ENCODE measurements at places on chromosomes 7 and 10.

GRCh38 chr7:97733276-97734161, 1.6 kb downstream of the TAC1 start:
- no peak for DNase-seq

DNA sequence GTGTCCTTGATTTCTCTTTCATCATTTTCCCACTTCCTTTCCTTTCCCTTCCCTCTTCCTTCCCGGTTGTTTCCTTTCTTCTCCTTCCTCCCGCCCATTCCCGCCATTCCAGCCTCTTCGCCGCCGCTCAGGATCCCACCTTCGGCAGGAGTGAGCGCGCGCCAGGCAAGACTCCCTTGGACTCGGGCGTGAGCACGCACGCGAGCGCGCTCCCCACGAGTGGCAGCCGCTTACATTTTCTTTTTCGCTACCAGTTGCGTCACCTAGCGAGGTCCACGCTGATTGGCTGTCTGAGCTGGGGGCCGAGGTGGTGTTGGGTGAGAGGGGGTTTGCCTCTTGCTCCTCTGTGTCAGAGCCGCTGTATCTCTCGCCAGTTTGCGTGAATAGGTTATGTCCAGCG, 11.8 kb downstream of the ZAN start:
- DNase-seq = peak; percentile 63

DNA sequence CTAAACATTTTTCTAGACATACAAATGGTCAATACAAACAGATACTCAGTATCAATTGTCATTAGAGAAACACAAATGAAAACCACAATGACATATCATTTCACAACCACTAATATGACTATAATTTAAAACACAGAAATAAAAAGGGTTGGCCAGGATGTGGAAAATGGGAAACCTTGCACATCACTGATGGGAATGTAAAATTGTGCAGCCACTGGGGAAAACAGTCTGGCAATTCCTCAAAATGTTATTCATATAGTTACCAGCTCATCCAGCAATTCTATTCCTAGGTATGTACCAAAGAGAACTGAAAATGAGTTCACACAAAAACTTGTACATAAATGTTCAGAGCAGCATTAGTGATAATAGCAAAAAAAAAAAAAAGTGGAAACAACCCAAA, 106.1 kb upstream of the LRRTM3 start:
- DNase-seq = no peak

- no peak for DNase-seq
These were observed 10.4 kb upstream of the GPR26 start for GRCh38 chr10:123655751-123656150.

GRCh38 chr7:116236020-116236630, 25.8 kb downstream of the TES start:
- DNase-seq = peak; percentile 65

- DNase-seq = no peak
These were observed 132.6 kb downstream of the NRBF2 start for GRCh38 chr10:63265683-63266235.

- no peak for DNase-seq
These were observed 27.2 kb downstream of the ATE1 start for GRCh38 chr10:121900443-121901174.

DNA sequence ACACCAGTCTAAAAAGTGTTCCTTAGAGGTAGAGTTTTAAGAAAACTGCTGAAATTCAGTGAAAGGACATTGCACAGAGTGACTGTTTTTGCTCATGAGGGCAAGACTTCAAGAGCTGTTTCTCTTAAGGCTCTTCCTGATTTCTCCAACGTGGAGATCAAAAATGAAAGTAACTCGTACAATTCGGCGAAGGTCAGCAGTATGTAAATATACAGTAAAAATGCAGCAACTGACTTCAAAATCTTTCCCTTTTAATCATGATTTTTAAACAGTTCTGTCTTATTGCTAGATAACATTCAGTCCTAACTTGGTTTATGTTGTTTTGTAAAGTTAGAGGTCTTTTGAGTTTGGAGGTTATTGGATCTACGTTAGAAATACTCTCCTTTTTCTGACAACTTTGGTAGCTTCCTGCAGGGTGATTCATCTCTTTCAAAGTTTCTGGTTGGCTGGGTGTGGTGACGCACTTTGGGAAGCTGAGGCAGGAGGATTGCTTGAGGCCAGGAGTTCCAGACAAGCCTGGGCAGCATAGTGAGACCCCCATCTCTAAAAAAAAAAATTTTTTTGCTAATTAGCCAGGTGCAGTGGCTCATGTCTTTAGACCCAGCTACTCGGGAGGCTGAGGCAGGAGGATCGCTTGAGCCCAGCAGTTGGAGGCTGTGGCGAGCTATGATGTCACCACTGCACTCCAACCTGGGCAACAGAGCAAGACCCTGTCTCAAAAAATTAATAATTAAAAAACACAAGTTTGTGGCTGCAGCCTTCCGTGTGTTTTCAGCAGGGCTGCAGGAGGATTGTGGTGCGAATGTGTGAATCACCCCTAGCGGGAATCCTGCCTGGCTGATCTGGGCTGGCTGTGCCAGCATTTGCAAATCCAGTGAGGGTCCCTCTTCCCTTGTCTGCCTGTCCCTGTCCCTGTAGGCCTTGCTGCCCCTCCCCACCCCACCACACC, 29.2 kb upstream of the AP5Z1 start:
- DNase-seq = peak; percentile 69

- DNase-seq = no peak
These were observed 35.8 kb downstream of the WIPF3 start for GRCh38 chr7:29841926-29842701.

DNA sequence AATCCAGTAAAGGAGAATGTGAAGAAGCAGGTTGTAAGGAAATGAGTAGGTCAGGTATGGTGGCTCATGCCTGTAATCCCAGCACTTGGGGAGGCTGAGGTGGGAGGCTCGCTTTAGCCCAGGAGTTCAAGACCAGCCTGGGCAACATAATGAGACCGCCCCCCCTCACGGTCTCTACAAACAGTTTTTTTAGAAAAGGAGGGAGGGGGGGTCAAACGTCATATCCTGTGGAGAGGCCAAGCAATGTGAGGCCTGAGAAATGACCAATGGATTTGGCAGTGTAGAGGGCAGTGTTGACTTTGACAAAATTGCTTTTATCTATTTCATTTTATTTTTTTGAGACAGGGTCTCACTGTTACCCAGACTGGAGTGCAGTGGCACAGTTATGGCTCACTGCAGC, 2.3 kb upstream of the DNAJB12 start:
- DNase-seq = no peak

- DNase-seq = no peak
These were observed 19.7 kb upstream of the PON2 start for GRCh38 chr7:95454438-95455045.

DNA sequence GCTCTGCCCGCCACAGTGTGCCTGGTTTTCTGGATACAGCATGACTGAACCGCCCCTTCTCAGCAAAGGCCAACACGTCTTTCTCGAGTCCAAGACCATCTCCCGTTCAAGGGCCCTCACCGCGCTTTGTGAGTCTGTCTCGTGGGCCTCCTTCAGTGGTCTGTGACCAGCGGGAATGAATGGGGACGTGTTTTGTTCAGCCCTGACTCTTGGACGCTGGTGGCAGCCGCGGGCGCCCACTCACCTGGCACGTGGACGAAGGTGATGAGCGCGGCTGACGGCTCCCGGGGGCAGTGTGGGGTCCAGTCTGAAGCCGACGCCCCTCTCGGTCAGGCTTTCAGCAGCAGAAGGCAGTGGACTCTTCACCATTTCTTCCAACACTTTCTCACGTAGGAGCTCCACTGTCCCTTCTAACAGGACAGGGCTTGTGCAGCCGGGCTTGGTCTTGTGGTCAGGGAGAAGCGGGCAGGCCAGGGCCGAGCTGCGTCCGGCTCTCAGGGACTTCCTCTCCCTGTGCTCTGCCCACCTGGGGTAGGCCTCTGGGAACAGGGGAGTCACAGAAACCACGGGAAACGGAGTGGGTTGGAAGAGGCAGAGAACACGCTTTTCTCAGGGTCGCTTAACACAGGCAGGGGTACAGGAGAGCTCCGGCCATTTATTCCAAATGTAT, 30.4 kb downstream of the AMZ1 start:
- no peak for DNase-seq

- no peak for DNase-seq
These were observed 90.9 kb downstream of the DNAJC1 start for GRCh38 chr10:21912625-21913024.

GRCh38 chr7:73668886-73669230, 1.2 kb downstream of the VPS37D start:
- DNase-seq = no peak

DNA sequence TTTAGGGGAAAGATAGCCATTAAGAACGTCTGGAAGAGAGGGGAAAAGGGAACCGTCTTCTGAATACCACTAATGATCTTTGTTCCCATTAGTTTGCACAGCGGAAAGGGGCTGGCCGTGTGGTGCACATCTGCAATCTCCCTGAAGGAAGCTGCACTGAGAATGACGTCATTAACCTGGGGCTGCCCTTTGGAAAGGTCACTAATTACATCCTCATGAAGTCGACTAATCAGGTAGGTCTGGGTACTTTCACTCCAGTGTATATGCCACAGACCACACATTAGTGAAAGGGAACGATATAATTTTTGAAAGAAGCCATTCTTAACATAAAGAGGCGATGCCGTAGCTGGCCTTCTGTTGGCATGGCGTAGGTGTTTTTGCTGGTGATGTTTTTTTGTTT, 74.3 kb upstream of the PDCD4 start:
- no peak for DNase-seq

- DNase-seq = no peak
These were observed 351.9 kb upstream of the LRGUK start for GRCh38 chr7:133775201-133775600.

GRCh38 chr10:46558392-46559185, 2.1 kb upstream of the GPRIN2 start:
- peak; percentile 40 for DNase-seq

GRCh38 chr7:83001362-83002040, 161.2 kb downstream of the PCLO start:
- DNase-seq = no peak

Measured in activated CD8-positive, alpha-beta memory T cell treated with anti-CD3 and anti-CD28 coated beads, Interleukin-2, amount 10 ng/mL, durations not matched to agents 7 days and 5 days (primary cell).